ENCODE measurements at places on chromosomes 11 and 22. TPM values are rescaled to one million over a fixed set of nuclear protein-coding genes. Genes with fewer than 3 reads are reported as not detected.

MMP8 gene
- total RNA-seq = not detected

KCNJ11 gene
- 5.0 TPM for total RNA-seq

NCF4 gene
- not detected for total RNA-seq

BTG4 gene
- total RNA-seq = not detected

SCN3B gene
- not detected for total RNA-seq

CFAP300 gene
- total RNA-seq = 15.2 TPM
